Bronchial epithelial cell (primary cell): ENCODE measurements at places on chromosomes 4 and X.

DNA sequence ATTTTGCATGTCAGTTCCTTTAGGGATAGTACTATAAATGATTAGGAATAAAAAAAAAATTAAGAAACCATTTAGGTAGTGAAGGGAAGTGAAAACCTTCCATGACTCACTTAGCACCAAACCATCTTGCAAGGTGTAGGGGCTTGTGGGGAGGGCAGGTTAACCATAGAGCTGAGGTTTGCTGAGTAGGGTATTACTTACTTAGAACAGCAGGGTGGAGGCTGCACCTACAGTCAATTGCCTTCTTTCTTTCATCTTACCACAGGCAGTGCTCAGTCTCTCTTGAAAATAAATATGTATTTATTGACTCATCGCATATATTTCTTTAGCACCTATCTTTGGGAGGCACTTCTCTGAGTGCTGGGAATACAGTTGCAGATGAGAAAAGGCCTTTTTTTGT is 104.9 kb upstream of the GIMD1 start:
- DNase-seq: no peak

DNA sequence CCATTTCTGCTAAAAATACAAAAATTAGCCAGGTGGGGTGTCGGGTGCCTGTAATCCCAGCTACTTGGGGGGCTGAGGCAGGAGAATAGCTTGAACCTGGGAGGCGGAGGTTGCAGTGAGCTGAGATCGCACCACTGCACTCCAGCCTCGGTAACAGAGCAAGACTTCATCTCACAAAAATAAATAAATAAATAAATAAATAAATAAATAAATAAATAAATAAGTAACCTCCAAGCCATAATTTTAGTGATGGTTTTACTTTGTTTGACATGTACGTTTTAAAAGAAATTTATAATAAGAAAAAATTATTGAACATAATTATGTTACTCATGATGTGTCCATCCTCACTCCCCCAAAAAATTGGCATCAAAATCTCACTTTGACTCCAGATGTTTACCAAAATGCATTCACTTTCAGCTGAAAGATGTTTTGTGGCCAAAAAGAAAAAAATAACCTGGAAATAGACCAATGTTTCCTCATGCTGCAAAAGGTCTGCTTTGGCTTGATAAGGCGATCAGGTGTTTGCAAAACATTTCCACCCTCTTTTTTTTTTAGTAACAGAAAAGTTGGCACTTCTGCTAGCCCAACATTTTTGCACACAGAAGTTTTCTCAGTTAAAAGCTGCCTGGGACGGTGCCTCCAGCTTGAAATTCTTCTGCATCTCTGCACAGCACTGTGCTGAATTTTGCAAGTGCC is 42.2 kb upstream of the DHRSX start:
- DNase-seq: no peak

GRCh38 chr4:153764601-153765368 is 5.0 kb upstream of the RNF175 start:
- DNase-seq: no peak

- DNase-seq: no peak
These were observed 288.3 kb upstream of the GALNTL6 start for GRCh38 chr4:171524903-171525302.

DNA sequence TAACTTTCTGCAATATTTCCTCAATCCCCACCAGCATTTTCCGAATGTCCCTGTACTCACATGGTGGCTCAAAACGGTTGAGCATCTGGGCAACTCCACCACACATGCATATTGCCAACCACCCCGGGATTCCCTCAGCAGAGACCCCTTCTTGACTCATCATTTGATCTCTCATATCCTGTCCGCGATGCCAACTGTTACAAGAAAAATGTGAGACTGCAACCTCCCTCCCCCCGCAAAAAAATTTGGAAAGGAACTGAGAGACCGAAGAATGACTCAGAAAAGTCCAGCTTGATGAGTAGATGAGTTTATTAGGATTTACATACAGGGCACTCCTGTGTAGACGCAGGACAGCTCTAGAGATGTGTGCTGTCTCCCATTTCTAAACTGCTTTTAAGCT is 561.4 kb downstream of the ZIC3 start:
- DNase-seq: peak; percentile 6

DNA sequence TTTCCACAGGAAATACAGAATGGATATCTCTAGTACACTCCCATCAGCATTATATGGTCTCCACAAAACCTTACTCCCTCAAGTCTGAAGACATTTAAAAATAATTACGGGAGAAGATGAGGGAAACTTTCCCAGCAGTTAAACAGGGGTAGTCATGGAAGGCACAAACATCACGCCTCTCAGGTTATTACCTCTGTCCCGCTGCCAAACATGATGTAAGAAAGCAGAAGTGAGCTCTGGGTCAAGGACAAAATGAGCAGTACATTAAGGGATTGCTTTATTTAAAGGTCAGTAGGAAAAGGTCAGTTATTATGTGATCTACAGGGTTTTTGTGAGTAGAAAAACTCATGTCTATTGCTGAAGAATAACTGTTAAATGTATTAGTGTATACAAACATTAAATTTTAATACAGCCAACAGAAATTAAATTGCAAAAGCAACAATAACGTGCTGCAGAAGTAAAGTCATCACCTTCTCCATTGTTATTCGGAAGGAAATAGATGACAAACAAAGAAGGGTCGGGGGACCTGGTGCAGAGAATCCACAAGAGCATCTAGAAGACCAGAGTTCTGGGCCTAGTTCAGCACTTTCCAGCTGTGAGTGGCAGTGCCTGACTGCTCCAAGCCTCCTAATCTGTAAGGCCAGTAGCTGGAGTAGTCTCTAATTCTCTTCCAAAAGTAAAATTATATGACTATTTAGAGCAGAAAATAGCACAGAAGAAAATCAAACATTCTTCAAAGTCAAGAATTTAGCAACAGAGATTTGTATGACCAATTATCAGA is 171.2 kb downstream of the PPP3CA start:
- no peak for DNase-seq

DNA sequence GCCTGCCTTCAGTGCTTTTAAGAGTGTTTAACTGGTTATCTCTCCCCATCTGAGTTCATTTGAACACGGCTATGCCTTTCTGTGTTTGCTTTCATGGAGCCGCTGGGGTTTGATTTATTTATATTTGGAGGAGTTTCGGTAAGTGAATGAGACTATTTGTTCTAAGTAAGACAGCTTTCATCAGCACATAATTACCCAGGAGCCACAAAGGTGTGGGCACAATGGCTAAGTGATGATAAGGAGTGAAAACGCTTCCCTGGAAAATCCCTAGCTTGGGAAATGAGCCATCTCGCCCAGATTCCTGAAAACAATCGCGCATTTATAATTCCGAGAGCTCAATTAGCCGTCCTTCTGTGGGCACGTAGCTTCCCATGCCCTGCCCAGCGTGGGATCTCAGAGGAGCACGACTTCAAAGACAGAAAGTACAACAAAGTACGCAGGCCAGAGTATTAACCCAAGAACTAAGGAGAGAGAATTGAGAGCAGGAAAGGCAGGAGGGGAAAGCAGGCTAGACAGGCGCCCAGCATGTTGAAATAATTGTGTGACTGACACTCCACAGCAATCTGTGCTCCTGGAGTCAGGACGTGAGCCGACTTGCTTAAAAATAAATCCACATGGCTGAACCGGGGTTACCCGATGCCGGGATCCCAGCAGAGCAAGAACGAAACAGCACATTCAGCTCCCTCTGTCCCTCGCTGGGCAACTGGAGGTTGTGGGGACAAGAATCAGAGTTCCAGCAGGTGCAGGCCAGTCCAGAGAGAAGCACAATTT is 99.0 kb downstream of the DHRSX start:
- DNase-seq: peak; percentile 81

GRCh38 chr4:41257906-41258305 is 1.2 kb downstream of the UCHL1 start:
- no peak for DNase-seq

DNA sequence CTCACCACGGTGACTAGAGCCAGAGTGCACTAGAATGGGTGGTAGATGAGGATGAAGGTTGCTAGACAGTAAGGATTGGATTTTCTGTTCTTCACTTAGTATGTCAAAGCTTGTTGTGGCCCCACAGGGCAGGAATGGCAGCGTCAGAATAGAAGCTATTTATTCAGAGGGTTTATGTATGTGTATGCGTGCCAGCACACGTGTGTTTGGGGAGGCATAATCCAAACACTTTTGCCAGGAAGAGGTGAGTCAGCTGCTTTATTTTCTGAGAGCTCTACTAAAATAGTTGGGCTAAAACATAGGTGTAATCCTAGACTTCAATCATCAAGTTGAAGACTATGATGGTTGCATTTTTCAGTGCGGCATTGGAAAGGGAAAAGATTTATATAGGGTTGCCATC is 1.2 kb upstream of the MAGEE2 start:
- peak; percentile 62 for DNase-seq

- DNase-seq: no peak
These were observed 17.7 kb upstream of the TMEM144 start for GRCh38 chr4:158192439-158193158.

GRCh38 chr4:101238706-101239105 is 108.6 kb downstream of the PPP3CA start:
- DNase-seq: peak; percentile 62

- no peak for DNase-seq
These were observed 92.6 kb downstream of the FRYL start for GRCh38 chr4:48687313-48688051.

DNA sequence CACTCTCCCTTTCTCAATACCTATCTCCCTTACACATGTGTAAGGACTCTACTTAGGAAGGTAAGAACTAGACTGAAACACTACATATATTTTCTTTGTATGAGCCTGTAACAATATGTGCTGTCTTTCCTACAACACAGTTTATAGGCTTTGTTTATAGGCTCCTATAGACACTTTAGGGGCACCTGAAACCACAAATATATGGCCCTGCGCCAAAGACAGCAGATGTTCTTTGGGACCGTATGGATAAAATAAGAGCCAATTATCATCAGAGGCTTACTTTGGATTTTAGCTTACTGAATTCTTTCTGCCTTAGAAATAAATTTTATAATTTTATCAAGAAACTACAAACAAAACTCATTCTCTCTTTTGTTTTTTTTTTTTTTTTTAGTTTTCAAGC is 16.6 kb upstream of the CXCL3 start:
- no peak for DNase-seq

DNA sequence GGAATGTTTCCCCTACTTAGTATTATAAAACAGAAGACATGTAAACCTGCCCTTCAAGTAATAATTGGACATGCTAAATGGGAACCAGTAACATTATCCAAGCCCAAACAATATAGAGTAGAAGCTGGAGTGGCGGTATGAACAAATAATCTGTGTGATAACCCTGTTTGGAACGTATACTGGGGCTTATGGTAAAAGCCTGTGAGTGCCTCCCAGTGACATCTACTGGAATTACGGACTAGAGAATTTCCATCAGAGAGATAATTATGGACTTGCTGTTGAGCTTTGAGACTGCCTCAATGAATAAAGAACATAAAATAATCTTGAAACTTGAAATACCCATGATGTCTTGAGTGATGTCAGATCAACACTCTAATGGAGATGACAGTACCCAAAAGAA is 406.3 kb upstream of the GRIA3 start:
- peak; percentile 3 for DNase-seq
